ENCODE measurements at places on chromosomes 5 and 9.

DNA sequence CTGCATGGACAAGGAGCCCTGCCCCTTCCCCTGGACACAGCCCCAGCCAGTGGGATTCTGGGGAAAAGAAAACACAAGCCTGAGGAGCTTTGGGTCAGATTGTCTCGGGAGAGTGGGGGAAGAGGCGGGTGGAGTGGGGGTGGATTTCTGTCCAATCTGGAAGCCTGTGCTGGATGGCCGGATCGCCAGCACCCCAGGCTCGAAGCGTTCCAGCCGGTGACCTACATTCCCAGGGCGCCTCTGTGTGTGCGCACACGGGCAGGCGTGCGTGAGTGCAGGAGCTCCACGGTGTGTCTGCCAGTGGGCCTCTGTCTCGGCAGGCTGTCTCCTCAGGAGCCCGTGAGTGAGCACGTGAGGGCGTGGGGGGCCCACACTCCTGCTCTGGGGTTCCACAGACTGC is 74.3 kb upstream of the DAB2IP start:
- DNase-seq = no peak

DNA sequence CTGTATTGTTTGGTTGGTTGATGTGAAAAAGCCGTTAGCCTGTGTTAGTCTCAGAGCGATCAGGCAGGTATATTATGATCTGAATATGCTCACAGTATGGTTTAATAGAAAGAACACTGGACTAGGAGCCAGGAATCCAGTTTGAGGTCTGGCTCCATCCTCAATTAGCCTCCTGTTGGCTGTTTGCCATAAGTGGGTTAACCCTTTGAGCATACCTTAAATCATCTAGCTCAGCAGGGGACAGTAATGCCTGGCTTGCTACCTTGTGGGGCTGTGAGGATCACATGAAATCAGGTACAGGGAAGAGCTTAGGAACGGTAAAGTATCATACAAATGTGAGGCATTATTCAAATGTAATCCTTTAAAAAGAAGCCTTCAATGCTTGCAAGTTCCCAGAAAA is 104.7 kb downstream of the CMYA5 start:
- no peak for DNase-seq

DNA sequence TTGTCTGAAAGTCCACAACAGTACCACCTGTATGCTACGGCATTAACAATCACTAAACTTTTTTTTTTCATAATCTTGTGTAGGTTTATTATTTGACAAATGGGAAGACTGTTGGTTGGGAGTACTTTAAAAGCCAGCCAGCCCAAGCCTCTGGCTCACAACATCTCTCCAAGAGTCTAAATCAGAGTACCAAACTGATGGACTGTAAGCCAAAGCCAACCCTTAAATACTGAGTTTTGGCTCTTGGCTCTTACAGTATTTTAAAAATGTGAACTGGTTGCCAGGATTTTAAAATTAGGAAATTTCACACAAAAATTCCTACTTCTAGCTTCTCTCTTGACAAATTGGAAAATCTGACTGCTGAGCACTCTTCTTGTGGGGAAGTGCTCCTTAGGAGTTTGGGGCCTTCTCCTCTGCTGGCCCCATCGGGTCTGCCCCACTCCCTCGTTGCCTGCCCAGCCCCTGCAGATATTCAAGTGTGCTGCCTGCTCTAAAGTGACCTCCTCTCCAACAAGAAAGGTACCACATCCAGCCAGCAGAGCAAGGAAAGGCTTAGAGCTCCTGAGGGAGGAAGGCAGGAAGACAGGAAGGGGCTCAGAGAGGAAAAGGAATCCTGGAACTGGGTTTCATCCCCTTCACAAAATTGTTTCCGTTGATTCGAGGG is 21.8 kb upstream of the TMOD1 start:
- DNase-seq = no peak

DNA sequence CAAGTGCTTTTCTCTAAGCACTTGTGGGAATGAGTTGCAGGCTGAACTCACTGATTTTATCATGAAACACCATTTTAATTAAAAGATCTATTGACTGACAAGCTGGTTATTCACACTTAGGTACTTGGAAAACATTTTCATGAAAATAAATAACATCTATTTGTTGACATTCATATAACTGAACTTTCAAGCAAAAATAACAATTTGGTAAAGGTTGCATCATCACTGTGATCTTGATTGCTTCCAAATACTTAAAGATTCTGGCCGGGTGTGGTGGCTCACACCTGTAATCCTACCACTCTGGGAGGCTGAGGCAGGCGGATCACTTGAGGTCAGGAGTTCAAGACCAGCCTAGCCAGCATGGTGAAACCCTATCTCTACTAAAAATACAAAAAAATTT is 6.7 kb upstream of the TENT2 start:
- DNase-seq = no peak

DNA sequence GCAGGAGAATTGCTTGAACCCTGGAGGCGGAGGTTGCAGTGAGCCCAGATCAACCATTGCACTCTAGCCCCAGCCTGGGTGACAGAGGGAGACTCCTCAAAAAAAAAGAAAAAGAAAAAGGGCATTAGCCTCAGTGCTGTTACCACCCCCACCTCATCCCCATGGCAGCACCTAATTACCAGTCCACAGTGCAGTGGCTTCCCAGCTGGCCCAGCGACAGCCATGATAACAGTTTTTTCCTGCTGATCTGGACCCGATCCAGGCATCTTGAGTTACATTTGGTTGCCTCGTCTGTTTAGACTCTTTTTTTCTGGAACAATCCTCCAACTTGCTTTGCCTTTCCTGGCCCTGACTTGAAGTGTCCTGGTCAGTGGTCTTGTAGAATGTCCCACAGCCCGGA is 24.4 kb downstream of the NCS1 start:
- DNase-seq = no peak

DNA sequence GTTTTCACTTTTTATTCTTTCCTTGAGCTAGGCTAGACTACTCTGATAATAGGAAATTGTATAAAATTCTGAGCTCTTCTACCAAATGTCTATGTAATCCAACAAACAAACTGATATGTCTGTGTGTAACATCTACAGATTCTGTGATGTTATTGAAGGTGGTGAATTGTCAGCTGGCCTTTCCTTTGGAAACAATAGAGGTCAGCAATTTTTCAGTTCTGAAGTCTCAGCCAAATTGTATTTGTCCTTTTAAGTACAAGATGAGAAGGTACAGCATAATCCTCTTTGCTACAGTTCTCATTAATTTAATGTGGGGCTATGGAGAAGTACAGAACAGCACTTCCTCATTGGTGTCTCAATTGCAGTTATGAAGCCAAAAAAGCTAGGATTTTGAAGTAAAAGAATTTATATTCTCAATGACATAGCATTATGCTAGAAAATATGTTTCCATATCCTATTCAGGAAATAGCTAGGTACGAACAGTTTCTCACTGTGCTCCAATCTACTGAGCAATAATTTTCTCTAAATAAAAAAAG is 198.0 kb downstream of the HINT1 start:
- DNase-seq = no peak

GRCh38 chr5:100900142-100900795 is 2.8 kb downstream of the ST8SIA4 start:
- DNase-seq = no peak

GRCh38 chr5:152118676-152119470 is 194.2 kb upstream of the GLRA1 start:
- DNase-seq = no peak

- DNase-seq = no peak
These were observed 32.1 kb downstream of the ERAP1 start for GRCh38 chr5:96775689-96776088.

GRCh38 chr9:129885018-129885669 is 49.9 kb downstream of the USP20 start:
- DNase-seq = no peak

GRCh38 chr5:109956884-109957283 is 267.2 kb downstream of the MAN2A1 start:
- no peak for DNase-seq

GRCh38 chr5:132368186-132368585 is 1.3 kb upstream of the SLC22A5 start:
- DNase-seq = no peak

DNA sequence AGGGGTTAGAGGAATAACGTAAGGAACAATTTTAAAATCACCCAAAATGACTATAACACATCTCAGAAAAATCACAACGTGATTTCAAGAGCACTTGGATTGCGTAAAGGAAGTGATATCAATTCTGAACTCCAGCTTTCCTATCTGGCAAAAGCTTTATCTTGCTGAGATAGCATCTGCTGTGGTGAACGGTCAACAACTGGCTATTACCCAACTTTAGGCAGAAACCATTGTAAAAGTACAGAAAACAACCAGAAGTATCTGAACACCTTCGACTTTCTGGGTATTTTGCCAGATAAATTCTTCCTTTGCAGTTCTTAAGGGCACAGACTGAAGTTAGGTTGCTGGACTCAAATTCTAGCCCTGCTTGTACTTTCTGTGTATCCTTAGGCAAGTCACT is 9.2 kb downstream of the ABLIM3 start:
- DNase-seq = no peak

DNA sequence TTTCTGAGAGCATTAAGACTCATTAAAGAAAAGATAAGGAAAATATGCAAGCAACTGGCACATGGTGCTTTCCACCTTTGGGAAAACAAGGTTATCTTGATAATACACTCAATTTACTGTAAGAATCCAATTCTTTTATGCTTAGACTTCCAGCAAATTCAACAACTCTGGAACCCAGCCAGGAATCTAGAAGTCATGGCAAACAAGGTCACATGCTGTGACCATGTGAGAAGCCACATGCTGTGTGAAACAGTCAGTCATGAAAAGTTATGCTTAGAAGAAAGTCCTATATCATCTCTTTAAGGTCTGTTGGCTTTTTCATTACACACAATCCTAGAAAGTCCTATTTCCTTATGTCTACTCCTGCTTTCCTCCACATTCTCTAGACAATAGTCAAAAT is 581.8 kb upstream of the C9orf72 start:
- DNase-seq = no peak

DNA sequence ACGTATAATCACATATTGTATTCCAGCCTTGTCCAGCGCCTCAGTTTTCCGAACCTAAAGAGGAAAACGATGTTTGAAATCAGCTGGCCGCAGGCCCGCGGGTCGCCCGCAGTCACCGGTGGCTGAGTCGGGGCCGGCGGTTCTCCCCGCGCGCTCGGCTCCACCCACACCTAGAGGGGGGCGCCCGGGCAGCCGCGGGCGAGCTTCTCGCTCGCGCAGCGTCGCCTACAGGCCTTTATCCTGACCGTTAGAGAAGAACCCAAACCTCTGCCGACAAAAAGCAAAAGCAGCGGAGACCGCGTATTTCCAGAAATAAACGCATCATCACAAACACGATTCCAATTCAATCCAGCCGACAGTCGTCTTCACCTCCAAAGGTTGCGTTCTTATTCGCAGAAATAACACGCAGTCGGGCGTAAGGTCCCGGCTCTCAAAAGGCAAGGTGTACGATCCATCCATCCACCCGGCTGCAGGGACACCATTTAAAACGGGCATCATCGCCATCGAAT is 725 bp upstream of the NIPBL start:
- peak; percentile 69 for DNase-seq

- DNase-seq = no peak
These were observed 31.6 kb upstream of the UBAC1 start for GRCh38 chr9:135992486-135993408.

DNA sequence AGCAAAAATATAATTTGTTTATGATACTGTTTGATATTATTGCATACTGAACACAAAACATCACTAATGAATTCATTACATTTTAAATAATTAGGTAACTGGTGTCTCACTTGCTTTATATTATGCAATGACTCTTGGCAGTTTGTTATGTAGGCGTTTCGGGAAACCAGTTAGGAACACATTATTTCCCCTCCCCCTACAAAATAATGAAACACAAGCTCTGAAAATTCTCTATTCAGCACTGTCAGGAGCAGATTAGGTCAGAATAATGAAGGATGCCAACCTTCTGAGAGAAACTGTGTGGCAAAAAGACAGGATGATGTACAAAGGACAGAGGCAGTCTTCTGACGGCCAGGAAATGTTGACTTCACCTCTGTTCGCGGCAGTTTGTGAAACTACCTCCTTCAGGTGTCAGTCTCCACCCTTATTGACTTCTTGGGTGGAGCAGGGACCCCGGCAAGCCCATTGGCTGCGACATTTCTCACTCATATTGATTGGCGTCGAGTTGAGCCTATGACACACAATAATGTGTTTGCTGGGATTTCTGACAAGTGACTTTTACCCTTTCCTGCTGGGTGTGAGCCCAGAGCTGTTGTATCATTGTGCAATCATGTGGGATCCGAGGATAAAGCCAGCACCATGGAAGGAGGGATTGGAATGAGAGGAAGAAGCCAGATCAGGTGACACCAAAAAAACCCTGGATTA is 33.9 kb downstream of the SH3PXD2B start:
- no peak for DNase-seq

DNA sequence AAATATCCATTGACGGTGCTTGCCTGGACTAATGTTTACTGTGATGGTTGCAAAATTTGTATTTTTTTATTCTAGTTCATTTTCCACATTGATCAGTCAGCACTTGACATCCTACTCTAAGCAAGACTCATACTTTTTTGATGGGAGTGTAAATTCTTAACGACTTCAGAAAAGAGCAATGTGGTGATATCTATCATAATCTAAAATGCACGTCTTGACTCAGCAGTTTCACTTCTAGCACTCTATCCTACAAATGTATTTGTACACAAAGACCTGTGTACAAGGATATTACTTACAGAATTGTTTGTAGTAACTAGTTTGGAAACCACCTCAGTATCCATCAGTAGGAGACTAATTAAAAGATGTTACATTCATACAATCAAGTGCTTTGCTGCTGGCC is 24.0 kb downstream of the NAA35 start:
- no peak for DNase-seq

GRCh38 chr5:55052383-55052931 is 28.4 kb downstream of the GZMK start:
- no peak for DNase-seq

DNA sequence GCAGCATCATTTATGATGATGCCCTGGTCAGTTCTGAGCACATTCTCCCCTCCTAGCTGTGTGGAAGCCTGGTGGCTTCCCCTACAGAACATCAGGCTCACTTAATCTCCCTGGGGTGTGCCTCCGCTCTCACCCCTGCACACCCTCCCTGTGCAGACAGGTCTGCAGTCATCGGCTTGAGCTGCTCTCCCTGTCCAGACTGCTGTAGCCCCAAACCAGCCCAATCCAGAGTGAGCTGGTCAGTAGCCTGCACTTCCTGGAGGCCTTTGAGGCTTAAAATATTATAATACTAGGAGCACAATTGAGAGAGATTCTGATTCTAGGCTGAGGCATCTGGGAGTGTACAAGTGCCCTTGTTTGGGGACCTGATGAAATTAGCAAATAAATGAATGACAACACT is 60.2 kb downstream of the PPARGC1B start:
- DNase-seq = no peak

DNA sequence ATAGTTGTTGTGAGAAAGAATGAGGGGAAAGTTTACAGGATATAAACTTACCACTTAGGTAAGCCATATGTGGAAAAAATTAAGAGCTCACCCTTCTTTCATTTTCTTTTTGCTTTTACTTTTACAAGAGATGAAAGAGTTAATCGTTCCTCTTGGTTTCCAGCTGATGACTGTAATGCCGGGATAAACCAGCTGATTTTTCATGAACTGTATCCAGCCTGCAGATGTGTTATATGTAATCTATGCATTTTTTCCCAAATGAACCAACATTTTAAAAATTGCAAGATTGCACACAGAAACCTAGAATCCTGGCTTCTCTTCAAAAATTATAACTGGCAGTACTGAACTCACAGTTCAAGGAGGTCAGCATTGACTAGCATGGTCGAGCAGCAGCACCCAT is 185.9 kb downstream of the GRIA1 start:
- no peak for DNase-seq
